ENCODE measurements at places on chromosomes 1 and 21.

- no peak for DNase-seq
Measured at GRCh38 chr1:161946071-161946987, 77.3 kb downstream of the OLFML2B start.

GRCh38 chr1:76095802-76096201 is 21.3 kb downstream of the ST6GALNAC3 start:
- no peak for DNase-seq

DNA sequence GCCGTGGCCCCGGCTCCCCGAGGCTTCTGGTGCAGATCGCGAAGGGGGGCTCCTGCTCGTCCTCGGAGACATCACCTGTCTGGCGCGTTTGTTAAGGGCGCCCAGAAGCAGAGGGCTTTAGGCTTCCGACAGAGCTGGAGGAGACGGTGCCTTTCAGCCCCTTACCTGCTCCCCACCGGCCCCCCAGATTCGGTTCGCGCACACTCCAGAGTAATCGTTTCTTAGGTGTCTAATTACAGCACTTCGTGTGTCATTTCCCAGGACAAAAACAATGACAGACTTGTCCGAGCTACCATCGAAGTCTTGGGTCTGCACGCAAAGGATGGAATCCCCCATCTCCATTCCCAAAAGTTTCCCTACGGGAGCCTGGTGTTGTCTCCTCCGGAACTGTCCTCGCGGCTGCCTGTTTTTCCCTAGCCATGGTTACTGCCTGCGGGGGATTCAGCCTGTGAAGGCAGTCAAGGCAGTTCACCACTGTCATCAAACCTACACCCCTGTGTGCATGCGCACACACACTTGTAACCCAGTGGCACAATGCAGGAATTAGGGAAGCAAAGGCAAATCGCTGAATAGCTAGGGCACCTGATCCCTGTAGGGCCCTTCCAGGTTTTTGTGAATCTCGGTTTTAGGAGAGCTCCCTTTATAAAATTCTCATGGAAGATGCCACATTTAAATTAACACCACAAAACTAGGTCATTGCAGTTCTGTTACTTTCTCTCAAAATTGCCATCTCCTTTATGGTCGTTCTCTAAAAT is 738 bp upstream of the CDC42BPA start:
- peak; percentile 46 for DNase-seq

DNA sequence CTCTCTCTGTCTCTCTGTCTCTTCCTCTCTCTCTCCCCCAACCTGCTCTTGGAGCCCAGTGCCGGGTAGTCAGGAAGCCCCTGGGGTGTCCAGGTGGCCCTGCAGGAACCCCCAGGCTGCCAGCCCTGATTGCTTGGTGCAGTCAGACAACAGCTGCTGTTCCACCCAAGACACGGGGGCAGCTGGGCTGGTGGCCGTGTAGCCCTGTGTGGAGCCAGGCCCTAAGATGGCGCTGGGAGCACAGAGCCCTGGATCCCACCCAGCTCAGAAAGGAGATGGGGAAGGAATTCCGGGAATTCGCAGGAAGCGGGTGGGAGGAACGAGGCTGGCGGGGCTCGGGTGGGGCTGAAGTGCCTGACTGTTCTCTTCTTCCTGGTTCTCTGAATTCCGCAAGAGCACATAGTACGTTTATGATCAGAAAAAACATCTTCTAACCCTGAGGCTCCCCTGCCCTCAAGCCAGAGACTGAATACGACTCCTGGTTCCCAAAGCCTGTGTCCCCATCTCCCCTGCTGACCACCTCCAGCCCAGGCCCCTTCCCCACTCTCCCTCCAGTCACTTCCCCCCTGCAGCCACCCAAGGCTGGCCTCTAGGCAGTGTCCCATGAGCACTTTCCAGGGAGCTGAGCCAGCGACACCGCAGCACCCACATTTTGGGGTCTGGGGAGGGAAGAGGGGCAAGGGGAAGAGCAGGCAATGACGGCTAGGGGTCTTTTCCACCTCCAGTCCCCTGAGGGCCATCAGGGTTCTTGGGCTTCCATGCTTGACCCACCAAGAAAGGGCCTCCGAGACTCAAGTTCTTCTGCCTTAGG is 55.0 kb downstream of the WNT9A start:
- no peak for DNase-seq

DNA sequence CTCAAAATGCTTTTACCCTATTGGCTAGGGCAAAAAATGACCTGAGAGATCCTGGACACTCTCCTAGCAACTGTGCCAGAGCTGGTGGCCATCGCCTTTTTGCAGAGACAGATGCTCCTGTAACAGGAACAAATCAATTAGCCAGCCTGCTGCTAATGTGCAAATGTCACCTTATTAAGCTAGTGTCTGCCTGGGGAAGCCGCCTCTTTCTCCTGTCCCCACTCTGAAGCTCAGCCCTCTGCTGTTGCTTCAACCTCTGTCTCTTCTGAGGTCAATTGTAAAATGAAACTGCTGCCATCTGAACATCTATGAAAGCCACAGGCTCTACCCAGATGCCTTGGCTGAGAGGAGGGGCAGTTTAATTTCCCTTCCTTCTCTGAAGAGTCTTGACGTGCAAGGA is 85.5 kb upstream of the CACNA1E start:
- DNase-seq: no peak

DNA sequence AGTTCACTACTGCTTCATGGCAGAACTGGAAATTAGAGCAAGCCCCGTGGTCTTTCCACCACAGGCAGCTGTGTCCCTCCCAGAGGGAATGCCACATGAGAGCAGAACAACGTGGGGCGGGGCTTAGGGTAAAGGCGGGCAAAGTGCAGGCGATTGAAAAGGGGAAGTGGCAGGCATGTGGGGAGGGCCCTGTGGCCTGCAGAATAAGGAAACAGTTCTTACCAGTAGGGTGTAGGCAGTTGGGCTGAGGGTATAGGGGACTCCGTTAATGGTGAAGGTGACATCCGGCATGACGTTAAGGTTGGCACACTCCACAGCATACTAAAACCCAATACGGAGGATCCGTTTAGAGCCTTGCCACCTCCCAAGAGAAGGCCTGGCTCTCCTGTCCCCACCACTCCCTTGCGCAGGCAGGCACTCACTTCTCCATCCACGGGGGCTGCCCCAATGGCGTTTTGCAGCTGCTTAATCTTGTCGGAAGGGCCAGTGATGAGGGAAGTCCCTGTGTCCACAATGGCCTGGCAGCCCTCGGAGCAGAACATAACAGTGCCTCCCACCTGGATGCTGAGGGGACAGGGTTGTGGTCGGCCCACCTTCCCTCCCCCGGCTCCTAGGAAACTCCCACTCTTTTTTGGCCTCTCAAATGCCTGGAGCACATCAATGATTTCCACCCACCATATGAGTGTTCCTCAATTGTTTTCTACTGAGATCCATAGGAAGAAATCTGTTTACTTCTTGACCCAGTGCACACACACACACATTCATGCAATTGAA is 9.1 kb upstream of the RAB7B start:
- DNase-seq: no peak

DNA sequence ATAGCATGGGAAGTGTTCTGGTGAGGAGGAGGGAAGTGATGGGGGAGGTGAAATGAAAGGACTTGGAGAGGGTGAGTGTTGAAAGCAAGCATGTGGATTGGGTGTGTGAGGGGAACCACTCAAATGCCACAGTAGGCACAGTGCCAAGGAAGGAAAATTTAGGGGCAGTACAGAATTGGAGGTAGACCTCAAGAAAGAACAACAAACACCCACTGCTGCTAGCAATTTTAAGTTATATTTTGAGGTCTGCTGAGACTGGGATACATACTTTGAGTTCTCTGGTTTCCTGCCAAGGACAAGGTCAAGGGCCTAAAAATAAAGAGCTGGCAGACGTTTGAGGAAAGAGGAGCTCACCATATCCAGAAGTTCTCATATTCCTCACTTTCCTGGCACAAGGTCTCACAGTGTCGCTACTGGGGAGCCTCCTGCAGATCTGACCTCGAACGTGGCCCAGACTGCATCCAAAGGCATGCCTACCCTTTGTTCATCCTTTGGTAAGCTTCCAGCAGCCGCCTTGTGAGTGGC is 104.0 kb downstream of the BRINP2 start:
- DNase-seq: no peak

- DNase-seq: no peak
Measured at GRCh38 chr1:21324368-21325141, 34.3 kb upstream of the ECE1 start.

GRCh38 chr1:221620437-221621384 is 121.2 kb downstream of the DUSP10 start:
- DNase-seq: no peak

GRCh38 chr1:234921266-234922062 is 207.2 kb downstream of the TOMM20 start:
- DNase-seq: no peak

GRCh38 chr1:214300149-214300780 is 19.3 kb downstream of the SMYD2 start:
- DNase-seq: no peak

DNA sequence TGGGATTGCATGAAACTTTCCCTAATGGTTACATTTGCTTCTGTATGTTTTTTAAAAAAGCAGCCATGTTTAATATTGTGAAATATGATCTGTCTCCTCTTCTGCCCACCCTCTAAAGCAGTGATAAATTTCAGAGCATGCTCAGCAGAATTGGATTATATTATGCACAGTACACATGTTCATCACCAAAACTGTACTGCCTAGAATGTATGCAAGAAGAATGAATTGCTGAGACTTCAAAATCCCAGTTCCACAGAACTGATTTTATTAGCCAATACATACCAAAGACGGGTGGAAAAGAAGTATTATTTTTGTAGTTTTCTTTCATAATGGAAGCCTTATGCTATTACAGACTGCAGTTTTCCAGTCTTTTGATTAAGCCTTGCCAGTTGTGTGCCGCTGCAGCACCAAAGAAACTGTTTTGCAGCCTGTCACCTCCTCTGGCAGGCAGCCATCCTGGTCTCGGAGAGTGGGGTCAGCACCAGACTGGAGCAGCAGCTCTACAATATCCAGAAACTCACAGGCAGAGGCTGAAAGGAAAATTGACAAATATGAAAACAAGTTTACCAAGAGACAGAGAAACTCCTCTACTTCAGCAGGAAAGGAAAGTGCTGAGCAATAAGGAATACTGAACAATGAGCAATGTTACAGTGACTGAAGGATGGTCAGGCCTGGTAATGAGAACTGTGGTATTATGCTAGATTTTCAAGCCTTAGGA is 58.1 kb downstream of the LHX4 start:
- DNase-seq: no peak

- DNase-seq: no peak
Measured at GRCh38 chr1:153217212-153217611, at the start of gene PRR9. Gene PRR9 (plus strand): TSS chr1:153217584. CDS start chr1:153218145, 561 bp downstream.

DNA sequence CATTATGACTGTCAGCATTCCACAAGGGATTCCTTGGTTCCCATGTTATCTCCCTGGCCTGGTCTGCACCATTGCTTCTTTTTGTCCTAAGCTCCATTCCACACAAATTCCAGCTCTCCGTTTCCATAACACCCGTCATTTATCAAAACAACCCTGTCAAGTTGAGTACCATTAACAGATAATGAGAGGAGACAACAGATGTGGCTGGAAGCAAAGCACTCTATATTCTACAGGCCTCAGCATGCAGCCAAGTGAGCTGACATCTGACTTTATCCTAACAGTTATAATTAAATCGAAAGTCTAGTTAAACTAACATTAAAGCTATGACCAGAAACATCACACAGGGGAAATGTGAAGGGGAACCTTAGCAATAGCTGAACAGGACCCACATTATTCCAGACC is 110.4 kb downstream of the RERE start:
- peak; percentile 54 for DNase-seq

- no peak for DNase-seq
Measured at GRCh38 chr1:5907966-5908365, 84.3 kb downstream of the NPHP4 start.

- DNase-seq: no peak
Measured at GRCh38 chr1:30885570-30886522, 22.7 kb downstream of the SDC3 start.

GRCh38 chr1:117268535-117269455 is 58.1 kb upstream of the VTCN1 start:
- DNase-seq: no peak

- DNase-seq: no peak
Measured at GRCh38 chr1:223188618-223189356, 45.7 kb upstream of the TLR5 start.

DNA sequence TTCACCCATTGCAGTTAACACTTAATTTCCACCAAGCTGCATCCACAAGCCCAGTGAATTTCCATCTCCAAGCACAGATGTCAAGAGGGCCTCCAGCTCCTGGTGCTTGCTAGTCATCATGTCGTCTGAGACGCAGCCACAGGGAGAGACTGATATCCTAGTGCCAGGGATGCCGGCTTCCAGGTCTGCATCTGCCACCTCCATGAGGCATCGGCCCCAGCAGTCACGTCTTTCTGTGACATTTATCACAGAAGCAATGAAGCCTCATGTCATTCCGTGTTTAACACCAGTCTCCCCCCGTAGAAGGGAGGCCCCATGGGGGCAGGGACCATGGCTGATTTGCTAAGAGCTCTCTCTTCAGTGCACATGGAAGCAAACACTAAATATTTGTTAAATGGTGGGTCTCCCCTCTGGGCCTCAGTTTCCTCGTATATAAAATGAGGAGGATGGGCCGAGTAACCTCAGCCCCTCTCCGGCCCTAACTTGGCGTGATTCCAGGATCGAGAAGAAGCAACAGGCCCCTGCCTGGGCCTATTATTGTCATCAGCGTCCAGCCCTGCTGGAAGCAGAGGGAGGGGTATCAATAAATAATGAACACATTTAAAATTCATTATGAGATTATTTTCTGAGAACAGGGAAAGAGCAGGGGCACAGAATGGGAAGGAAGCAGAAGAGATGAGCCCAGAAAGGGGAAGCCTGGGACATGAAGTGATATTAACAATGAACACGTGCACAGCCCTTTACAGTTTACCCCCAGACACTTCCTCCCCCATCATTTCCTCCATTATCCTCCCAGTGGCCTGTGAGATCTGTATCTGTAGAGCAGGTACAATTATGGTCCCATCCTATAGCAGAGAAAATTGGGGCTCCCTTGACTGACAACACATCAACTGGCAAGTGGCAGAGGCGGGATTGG is 837 bp upstream of the C1QB start:
- no peak for DNase-seq

DNA sequence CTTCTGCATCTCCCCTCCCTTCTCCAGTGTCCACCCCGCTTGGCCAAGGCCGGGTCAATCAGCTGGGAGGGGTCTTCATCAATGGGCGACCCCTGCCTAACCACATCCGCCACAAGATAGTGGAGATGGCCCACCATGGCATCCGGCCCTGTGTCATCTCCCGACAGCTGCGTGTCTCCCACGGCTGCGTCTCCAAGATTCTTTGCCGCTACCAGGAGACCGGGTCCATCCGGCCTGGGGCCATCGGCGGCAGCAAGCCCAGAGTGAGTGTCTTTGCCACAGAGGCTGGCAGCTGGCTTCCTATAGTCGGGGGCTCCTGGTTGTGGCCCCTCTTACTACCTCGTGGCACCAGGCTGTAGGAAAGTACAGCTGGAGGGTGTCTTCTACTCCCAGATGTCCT is 3.6 kb downstream of the PAX7 start:
- no peak for DNase-seq

- no peak for DNase-seq
Measured at GRCh38 chr21:45403133-45403824, 1.7 kb upstream of the COL18A1 start.

Data from NCI-H526 treated with DMSO at 0.1 percent for 48 hours (cell line).